ENCODE measurements at places on chromosomes 6 and 20.

DNA sequence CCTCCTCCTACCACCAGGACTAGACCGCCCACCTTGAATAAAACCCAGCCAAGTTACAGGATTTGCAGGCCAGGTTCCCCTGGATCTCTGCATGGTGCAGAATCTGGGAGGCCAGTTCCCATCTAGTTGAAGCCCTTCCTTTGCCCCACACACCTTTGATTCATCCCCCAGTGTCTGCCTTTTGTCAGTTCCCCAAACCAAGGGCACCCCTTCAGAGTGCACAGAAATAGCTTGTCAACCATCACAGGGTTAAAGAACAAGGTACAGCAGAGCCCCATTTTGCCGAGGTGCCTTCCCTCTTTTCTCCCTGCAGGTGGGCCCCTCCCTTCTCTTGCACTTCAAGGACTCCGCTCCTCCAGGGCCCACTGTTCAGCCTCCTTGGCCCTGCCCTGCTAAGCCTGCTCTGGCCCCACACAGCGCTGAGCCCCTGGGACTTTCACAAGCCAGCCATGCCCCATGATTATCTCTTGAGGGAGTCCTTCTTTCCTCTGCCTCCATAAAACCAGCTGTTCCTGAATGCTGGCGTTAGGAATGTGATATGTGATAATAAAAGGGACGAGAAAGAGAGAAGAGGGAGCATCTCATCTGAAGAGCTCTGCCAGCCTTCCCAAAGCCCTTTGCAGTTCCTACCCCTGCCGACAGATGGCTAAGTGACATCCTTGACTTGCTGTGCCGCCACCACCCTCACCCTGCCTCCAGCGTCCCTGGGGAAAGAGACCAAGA, 280.3 kb downstream of the CDC5L start:
- DNase-seq, result peak; percentile 63

- peak; percentile 58 for DNase-seq
Observed at GRCh38 chr6:137165375-137166246, 7.8 kb downstream of the IL22RA2 start.

DNA sequence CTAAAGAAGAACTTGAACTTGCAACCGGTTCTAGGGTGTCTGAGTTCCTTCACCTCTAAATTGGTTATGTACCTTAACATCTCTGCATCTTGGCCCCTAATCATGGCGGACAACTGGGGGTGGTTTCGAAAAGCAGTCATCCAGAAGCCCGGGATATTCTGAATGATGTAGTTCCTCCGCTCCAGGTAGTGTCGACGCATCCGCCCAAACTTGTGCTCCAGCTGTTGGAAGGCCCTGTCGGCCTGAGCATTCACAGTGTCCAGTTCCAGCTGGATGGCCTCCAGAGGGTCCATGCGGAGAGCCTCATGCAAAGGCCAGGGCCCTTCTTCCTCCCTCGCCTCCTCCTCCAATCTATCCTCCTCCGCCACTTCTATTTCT, 887 bp downstream of the TSPYL1 start:
- no peak for DNase-seq

- DNase-seq, result no peak
Observed at GRCh38 chr6:44471271-44471981, 83.9 kb downstream of the CDC5L start.

DNA sequence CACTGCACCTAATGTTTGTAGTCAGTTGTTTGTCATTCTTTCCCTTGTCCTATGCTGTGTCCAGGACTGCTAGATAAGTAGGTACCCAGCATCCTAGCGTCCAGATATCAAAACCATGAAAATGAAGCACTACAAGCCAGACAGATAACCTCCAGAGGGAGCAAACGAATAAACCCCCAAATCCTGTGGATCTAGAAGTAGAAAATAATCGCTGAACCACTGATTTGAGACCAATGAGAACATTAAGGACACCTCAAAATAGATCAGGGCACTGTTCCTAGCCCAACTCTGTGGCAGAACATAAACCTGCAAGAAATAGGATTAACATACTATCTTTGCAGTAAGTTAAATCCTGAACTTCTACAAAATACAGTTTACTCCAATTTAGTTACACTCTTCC, 1.1 kb upstream of the KLHL32 start:
- no peak for DNase-seq

GRCh38 chr20:5835871-5836270, 85.7 kb downstream of the SHLD1 start:
- no peak for DNase-seq

DNA sequence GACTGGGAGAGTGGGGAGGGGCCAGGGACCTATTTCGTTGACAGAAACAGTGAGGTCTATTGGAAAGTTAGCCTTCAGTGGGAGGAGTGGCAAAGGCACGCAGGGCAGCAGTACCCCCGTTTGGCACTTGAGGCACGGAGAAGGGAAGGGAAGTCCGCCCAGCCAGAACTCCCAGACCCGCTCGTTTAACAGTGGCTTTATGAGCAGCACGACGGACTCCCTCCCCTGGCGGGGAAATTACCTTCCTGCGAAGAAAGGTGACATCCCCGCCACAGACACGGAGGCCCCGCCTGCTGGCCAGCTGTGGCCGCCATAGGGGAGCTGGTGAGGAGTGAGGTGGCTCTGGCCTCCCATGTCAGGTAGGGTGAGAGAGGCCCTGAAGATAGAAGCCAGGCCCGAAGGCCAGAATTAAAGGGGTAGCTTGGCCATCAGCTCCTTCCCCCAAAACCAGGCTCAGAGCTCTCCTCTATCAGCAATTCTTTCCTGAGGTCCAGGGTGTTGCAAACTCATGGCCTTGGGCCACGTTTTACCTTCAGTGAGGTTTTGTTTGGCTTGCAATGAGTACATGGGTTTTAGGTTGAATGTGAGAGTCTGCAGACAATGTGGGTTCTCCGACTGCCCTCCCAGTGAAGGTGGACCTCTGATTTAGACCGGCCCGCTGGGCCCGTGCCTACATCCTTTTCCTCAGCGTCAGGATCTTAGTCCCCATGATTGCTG, 123.7 kb downstream of the MRPL14 start:
- DNase-seq, result no peak

GRCh38 chr20:26308961-26309360, 612.3 kb upstream of the ZNF337 start:
- no peak for DNase-seq

DNA sequence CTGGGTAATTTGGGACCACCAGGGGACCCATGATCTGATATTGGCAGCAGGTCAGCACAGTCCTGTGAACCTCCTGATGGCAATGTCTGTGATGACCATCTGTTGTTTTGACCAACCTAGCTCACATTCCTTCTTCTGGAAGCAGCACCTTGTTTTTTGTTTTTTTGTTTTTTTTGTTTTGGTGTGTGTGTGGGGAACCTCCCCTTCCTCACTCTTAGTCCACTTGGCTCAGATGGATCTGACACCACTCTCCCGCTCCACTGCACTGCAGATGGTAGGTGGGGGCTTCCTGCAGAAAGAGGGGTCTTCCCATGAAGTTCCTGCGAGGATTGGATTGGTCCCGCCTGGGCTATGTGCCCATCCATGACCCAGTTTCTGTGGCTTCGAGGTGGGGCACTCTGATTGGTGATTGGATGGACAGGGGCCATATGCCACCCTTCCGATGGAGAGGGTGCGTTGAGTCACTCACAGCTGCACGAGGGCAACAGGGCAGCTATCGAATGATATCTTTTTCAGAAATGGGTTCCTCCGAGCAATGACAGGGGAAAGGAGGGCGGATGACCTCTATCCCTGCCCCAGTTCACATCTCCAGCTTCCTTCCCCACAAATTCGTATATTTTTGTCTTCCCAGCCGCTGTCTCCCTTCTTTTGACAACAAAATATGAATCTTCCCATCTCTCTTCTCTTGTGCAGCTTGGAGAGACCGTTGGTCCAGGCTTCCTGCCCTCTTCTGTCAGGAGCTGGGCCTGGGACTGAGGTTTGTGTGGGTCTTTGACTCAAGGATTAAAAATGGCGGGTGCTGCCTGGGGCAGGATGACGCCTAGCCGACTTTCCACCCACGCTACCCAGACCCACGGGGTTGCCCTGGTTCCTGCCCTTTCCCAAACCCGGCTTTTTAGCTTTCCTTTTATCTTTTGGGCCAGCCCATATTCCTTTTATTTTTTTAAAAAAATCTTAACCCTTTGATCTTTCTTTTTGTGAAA, 132.1 kb upstream of the KCNG1 start:
- DNase-seq, result no peak

GRCh38 chr6:37893257-37893656, 73.7 kb downstream of the ZFAND3 start:
- no peak for DNase-seq

DNA sequence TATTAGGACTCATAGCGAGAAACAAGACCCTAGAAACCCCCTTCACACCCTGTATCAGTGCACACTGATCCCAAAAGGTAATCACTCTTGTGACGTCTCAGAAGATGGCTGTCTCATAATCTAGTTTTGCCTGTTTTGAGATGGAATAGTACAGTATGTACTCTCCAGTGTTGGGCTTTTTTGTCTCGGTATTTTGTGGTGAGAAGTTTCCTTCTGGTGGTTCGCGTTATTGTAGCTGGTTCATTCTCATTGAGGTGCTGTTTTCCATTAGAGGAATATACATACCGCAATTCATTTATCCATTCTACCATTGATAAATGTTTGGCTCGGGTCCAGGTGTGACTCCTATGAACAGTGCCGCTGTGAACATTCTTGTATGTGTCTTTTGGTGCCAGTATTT, 27.9 kb upstream of the MAP3K4 start:
- DNase-seq, result no peak

DNA sequence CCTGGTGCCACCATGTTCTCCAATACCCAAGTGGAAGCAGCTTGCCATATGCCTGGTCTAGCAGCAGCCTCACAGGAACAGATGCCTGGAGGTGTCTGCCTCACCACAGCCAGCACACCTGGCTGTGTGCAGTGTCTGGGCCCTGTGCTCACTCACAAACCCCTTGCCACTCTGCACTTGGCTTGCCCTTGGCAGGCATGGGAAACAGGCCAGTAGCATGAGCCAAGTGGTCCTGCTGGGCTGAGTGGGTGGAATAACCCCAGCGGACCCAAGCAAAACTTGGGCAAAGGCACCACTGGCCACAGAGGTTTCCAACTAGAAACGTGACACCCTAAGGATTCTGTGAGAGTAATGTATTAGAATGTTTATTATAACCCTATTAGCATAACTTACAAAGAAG, 600.5 kb upstream of the GJE1 start:
- DNase-seq, result no peak
